ENCODE measurements at places on chromosomes 12 and 14.

- no peak for DNase-seq
These were observed 110.7 kb upstream of the GZMB start for GRCh38 chr14:24744641-24745040.

- DNase-seq: no peak
These were observed 10.7 kb downstream of the TTC5 start for GRCh38 chr14:20295067-20295466.

- DNase-seq: no peak
These were observed 30.7 kb downstream of the ISCA2 start for GRCh38 chr14:74524076-74524811.

DNA sequence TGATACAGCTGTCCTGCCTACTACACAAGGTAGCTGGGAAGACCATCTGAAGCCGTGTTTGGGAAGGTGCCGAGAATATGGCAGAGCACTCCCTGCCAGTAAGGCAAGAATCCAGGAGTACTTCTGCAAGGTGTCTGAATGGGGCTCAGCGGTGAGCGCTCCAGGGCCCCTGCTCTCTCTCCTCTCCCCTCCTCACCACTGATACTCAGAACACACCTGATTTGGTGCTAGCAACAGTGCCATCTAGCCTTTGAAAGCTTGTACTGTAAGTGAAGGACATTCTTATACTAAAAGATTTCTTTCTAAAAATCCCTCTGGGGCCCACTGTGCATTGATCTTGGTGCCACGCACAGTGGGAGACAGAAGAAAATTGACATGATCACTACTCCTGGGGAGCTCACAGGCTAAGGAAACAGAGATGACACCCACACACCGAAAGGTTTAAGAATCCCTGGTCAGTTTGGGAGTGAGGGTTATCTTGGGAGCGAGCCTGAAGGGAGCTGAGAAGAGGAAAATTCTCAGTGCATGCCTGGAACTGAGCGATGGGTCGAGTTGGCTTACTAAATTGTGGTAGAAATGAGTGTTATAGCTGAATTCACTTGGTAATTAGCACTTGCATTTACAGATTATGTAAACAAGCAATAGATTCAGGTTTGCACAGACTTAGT lies 216.9 kb downstream of the NTF3 start:
- DNase-seq: no peak

DNA sequence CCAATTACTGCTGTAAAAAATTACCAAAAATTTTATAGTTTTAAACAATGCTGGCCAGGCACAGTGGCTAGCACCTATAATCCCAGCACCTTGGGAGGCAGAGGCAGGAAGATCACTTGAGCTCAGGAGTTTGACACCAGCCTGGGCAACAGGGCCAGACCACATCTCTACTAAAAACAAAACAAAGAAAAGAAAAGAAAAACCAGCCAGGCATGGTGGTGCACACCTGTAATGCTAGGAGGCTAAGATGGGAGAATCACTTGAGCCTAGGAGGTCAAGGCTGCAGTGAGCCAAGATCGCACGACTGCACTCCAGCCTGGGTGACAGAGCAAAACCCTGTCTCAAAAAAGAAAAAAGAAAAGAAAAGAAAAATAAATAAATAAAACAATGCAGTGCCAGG lies 54.0 kb upstream of the ARID2 start:
- no peak for DNase-seq

GRCh38 chr12:30046376-30046775 lies 262.6 kb upstream of the TMTC1 start:
- no peak for DNase-seq

DNA sequence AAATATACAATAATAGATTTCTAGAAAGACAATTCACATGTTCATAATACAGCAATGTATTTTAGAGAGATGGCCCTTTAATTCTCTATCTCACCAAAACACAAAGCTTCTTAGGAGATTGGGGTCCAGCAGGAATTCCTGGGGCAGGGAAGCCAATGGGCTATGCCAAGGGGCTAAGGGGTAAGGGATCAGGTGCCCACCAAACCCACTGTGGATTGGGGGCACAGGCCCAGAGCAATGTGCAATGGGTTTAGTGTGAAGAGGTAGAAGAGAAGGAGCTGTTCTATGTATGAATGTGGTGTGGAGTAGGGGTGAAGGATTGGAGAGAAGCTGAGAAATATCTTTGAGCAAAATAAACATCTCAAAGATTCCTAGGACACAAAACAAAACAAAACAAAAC lies 2.6 kb downstream of the HOXC13 start:
- no peak for DNase-seq

GRCh38 chr12:53659571-53659981 lies 16.3 kb downstream of the ATP5MC2 start:
- DNase-seq: no peak

DNA sequence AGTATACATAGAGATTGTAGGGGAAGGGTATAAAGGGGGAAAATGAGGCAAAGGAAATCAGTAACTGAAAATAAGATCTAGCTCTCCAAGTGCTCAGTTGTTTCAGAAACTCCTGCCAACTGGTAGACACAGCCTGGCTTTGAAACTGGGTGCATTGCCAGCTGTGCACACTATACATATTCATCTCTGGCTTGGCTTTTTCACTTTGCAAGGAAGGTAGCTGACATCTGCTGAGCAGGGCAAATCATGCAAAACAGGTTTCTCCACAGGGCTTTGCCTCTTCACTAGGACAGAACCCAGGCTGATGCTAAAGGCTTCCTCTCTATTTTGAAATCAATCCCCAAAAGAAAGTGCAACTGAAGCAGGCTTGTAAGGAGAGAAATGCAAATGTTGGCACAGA lies 101.5 kb downstream of the HELB start:
- no peak for DNase-seq

GRCh38 chr14:101301011-101301410 lies 260.3 kb upstream of the DIO3 start:
- DNase-seq: no peak

GRCh38 chr12:8968761-8969160 lies 19.3 kb upstream of the M6PR start:
- DNase-seq: no peak

DNA sequence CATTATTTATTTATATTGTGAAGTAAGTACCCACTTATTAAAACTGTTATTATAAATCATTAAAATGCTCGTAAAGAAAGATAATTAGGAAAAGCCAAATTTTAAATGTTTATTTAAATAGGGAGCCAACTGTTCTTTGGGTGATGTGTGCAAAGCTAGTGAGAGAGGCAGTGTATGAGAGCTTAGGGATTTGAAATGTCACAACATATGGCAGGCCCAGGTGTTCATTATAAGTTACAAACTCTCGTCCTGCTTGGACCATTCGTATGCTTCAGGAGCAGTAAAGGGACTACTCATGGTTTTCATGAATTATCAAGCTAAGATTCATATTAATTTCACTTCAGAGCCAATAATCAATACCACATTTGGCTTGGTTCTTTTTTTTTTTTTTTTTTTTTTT lies 154.5 kb downstream of the TGFB3 start:
- DNase-seq: no peak

- no peak for DNase-seq
These were observed 175.1 kb upstream of the GZMB start for GRCh38 chr14:24809135-24809534.

DNA sequence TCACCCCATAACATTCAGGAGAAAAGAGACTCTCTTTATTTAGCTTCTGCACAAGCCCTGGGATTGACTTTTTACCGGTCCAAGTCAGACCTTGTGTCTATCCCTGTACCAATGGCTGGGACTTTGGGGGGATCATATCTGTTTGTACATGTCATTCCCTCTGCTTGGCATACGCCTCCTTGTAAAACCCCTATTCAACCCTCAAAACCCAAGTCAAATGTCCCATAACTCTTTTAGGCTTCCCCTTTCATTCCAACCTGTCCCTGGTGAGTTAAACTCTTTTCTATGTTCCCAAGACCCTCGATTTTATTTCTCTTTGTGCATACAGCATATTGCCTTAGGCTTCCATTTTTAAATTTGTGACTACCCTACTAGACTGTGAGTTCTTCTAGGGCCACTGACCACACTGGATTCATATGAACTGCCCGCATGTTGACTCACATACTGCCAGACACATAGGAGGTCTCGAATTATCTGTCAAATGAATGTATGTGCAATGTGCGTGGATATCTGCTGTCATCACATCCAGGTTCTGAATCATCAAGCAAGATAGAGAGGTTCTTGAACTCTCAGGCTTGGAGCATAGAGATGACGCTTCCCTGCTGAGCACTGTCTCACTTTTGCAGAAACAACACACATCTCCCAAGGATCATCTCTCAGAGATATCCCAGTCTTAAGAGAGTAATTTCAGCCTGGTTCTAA lies 548.6 kb upstream of the TBX3 start:
- no peak for DNase-seq

DNA sequence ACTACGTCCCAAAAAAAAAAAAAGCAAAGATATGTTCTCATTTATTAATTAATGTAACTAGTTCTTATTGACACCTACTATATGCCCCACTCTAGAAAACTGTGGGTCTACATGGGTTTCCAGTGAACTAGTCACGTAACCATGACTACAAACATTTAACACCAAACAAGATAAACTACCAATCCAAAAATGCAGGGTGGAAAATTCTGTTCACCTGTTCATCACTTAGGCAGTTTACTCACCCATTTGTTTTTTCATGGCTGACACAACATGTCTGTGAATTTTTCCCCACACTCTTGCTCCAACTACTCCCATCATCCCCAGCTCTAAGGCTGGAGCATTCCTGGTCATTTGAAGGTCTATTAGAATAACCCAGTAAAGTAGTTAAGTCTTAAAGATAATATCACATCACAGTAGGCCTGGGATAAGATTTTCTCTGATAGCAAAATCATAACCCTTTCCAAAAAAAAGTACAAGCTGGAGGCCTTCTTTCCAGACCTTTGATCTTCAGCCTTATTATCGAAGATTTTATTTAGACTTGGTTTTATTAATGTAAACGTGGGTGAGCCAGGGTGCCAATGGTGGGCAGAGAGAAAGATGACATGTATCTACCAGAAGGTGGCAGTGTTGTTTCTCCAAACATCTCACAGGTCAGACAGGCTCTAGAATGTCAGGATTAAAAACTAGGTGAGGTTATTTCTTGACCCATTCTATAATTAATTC lies 61.6 kb upstream of the DAAM1 start:
- DNase-seq: no peak

- no peak for DNase-seq
These were observed 67.9 kb downstream of the GNS start for GRCh38 chr12:64691227-64691794.

DNA sequence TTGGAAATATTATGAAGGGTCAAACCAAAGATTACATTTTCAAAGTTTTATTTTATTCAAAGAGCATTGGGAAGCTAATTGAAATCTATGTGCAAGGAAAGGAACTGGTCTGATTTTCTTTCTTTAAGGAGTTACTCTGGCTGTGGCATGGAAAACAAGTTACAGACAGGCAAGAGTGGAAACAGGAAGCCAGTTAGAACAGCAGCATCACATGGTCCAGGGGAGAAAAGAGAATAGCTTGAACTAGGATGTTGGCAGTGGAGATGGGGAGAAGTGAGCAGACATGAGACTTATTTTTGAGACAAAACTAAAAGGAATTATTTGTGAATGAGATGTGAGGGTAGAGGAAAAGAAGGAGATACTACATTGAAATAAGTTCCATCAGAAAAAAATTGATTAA lies 3.4 kb downstream of the OR11G2 start:
- no peak for DNase-seq

DNA sequence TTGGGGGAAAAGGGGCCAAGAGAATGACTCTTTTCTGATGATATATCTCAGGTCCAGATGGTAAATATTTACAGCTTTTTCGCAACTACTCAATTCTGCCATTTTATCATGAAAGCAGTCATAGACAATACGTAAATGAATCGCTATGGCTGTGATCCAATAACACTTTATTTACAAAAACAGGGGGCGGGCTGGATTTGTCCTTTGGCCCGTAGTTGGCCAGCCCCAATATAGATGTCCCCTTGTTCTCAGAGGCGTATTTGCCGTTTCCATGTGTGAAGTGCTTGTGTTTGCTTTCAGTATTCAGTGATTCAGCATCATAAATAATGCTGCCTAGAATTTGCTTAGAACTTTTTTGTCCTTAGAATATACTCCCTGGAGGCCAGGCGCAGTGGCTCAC lies 77.2 kb downstream of the CCDC92 start:
- DNase-seq: no peak

DNA sequence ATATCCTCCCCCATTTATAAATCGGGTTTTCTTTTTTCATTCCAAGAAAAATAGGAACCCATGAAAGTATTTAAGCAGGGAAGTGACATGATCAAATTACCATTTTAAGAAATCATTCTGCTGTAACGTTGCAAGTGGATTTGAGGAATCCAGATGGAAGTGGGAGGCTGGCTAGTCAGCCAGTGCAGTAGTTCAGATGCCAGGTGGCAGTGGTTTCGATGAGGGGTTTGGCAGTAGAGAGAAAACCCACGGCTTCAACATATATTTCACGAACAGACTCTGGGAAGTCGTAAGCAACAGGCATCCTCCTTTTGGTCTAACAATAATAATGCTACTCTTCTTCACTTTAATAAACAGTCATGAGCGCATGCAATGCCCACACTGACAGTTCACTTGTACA lies 25.0 kb downstream of the PDZRN4 start:
- DNase-seq: no peak

- DNase-seq: no peak
These were observed at the start of gene AQP5 for GRCh38 chr12:49961111-49961922. Gene AQP5 (plus strand): TSS chr12:49961872. CDS start chr12:49962018, 146 bp downstream.

DNA sequence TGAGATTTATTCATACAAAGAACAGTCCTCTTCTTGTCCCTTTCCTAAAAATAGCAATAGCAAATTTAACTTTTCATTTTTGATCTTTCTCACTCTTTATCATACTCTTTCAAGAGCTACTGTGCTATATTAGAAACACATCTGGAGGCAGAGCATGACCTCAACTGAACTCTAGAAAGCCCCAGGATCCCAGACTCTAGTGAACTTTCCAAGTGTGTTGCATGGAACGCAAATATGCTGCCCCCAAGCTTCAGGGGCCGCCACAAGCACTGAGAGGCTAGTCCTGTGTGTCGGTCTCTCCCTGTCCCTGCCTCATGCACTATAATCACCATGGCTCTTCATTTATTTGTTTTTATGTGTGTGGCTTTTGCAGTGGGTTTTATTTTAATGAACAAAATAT lies 38.7 kb upstream of the ZNF641 start:
- no peak for DNase-seq

DNA sequence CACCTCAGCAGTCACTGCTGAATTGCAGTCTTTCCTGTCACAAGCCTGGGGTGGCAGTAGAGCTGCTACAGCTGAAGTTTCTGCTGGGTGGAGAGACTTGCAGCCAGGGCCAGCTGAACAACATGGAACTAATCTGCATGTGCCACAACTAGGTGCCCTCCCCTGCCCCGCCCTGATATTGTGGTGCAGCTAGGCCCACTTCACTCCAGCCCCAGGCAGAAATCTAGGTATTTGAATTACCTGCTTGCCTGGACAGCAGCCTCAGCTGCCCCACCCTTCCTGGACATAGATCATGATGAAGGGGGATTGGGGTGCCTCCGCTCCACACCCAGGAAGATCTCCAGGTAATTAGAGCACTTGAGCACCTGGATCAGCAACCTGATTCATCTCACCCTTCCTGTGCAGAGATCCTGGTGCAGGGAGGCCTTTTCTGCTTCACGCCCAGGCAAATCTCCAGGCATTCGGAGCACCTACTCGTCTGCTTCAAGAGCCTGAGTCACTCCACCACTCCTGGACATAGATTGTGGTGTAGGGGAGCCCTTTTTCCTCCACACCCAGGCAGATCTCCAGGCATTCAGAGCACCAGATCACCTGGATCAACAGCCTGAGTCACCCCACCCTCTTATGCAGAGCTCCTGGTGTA lies 477.0 kb downstream of the SOX5 start:
- no peak for DNase-seq

All from stimulated activated CD4-positive, alpha-beta T cell treated with anti-CD3 and anti-CD28 coated beads, Interleukin-2, amount 100 ng/mL, for 48 hours (primary cell).